M059J (cell line): ENCODE measurements at places on chromosomes 16 and 17. TPM values are rescaled to one million over a fixed set of nuclear protein-coding genes. Genes with fewer than 3 reads are reported as not detected.

DNA sequence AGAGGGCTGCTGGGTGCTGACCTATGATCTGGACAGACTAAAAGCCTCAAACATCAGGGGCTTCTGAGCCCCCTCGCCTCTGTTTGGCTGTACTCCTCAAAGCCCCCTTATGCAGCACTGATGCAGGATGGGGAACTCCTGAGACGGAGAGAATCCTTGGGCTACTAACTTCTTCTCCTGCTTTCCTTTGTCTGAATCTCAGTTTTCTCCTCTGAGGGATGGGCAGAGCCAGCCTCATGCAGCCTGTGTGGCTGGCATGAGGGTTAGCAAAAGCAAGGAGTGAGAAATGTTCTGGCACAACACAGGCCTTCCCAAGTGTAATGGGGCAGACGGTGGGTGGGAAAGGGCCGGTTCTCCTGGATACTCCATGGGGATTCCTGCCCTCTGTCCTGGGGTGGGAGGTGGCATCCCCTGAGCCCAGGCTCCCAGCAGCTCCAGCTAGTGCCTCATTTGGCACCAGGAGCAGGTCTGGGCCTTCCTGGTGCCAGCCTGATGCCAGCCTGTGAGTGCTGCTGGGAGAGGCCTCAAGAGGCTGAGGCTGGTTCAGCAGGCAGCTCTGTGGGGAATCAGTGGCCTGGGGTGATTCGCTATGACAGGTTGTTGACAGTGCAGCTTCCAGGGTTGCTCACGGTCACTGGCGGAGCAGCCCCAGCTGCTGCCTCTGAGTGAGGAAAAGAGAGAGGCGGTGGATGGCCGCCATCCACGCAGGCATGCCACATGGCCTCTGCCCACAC is 4.0 kb upstream of the BRD7 start:
- peak; percentile 72 for DNase-seq

GRCh38 chr16:73544826-73545225 is 496.9 kb upstream of the ZFHX3 start:
- DNase-seq, result no peak

DNA sequence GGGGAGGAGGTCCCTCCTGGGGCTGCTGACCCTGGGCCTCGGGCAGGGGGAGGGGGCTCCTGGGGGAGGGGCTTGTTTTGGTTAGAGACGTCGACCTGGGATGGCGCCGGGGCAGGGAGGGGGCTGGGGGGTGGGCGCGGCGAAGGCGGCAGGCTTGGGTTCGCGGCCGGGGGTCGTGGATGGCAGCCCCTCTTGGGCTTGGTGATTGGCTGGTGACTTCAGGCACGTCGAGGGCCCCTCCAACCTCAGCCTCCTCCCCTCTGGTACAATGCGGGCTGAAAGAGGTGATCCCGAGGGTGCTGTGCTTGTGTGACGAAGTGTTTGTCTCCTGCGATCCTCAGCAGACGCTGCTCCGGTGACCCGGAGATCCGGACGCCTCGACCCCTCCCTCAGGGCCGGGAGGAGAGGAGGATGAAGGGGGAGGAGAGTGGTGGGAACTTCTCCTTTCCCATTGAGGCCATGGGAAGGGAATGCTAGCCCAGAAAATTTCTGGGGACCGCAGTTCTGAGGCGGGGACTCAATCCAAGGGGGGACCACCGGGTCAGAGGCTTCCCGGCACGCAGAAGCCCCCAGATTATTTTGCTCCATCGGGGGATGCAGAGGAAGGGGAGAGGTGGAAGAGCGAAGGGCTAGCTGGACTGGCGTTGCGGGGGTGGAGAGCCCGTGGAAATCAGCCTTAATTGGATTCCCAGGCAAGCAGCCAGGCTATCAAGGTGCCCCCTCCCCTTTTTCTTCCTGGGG is 43.9 kb downstream of the RAI1 start:
- DNase-seq, result no peak

DNA sequence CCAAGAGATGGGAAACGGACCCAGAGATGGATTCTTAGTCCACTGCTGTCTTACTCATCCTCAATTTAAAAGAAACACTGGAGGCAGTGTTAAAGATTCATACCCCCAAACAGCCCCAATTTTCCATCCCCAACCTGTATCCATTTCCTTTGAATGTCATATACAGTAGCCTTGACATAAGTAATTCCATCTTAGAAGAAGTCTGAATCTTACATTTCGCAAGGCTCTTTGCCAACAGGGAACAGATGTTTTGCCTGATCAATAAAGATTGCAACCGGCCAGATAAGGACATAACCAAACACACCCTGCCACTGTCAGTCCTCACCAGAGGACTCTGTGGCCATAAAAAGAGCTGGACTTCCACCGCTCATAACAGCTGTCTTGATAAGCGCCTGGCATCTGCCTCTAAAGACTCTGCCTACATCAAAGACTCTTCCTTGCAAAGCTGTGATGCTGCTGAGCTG is 59.0 kb upstream of the MED9 start:
- DNase-seq, result no peak

GRCh38 chr16:57694725-57695679 is at the start of gene DRC7:
TSS of gene DRC7 (plus strand) at chr16:57694806. CDS start at chr16:57697950, 3,144 bp downstream.
- DNase-seq, result peak; percentile 69

The SEPTIN1 gene
- 0.17 TPM in 1 of 2 replicates, not detected in the other for total RNA-seq

DNA sequence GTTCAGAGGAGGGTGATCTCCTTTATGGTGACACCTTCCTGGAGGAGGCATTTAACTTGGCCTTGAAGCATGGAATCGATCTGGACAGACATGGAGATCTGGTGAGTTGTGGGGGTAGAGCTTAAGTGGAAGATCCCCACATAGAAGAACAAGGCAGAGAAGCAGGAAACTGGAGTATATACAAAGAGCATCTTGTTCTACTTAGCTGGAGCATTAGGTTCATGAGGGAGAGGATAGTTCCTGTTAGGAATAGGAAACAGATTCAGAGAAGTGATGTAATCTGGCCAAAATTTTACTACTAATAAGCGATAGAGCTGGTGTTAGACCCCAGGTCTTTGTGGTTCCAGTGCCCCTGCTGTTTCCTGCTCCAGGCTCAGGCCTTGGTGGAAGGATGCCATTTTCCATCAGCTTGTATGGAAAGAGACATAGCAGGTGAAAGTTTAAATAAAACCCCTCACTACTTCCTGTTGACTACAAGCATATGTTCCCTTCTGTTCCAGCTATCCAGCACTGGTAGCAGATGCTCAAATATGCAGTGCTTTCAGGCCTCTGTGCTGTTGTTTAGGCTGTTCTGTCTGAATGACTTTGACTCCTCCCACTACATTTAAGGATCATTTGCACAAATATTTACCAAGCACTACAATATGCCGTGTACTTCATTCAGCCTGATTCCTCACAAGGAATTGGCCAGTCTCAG is 9.4 kb downstream of the RPAIN start:
- no peak for DNase-seq
